ENCODE measurements at places on chromosomes 16 and 17.

GRCh38 chr16:9909072-9909825 lies 273.0 kb downstream of the GRIN2A start:
- no peak for DNase-seq

DNA sequence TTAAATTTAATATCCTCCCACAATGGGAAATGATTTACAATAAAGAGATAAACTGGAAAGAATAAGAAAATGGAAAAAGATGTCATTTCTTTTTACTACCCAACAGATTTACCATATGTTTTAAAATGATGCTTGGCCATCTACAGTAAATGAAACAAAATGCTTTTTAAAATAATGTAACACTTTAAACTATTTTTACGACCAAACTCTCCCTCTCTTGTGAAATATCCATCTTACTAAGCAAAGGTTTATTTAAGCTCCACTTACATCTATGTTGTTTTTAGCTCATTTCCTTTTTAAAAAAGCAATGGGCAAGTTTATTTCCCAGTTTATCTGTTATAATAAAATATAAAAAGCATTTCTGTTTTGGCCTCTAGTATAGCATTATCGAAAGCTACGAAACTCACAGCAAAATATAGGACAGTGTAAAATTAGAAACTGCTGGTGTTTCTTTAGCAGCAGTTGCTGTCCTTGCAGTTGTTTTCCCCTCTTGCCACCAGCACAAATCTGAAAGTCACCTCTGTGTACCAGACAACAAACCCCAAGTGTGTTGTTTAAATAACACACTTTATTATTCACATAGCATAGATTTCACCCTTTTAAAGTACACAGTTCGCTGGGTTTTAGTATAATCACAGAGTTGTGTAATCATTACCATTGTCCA lies 195.1 kb downstream of the CDRT15L2 start:
- DNase-seq: no peak

GRCh38 chr16:50696575-50697420 lies 3.4 kb downstream of the NOD2 start:
- peak; percentile 24 for DNase-seq

DNA sequence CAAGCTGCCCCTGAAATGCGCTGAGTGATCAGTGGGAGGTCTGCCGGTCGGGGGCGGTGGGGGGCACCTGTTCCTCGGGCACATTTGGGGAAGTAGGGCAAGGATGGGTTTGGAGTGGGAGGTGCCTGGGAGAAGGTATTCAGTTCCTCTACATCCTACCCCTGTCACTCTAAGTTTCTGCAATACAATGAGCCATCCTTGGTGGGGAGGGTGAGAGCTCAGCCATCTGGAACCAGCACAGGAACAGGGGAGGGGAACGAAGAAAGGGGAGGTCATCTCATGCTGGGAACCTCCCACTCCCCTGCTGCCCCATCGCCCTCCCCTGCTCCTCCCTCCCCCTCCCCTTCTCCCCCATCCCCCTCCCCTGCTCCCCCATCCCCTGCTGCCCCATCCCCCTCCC lies 4.2 kb downstream of the DPH1 start:
- DNase-seq: no peak

DNA sequence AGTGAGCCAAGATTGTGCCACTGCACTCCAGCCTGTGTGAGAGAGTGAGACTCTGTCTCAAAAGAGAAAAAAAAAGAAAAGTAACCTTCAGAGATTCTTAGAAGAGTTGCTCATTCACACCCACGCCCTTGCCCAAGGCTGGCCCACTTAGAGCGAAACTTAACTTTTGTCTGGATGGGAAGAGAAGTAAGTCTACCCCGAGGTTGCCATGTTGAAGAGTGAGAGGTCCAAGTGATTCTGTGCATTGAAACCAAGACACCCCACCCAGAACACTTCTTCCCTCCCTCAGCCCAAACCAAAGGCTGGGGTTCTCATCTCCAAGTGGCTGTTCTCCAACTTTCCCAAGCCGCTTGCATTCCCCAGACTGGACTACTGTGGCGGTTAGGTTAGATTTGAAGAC lies 2.4 kb upstream of the CISD3 start:
- no peak for DNase-seq

DNA sequence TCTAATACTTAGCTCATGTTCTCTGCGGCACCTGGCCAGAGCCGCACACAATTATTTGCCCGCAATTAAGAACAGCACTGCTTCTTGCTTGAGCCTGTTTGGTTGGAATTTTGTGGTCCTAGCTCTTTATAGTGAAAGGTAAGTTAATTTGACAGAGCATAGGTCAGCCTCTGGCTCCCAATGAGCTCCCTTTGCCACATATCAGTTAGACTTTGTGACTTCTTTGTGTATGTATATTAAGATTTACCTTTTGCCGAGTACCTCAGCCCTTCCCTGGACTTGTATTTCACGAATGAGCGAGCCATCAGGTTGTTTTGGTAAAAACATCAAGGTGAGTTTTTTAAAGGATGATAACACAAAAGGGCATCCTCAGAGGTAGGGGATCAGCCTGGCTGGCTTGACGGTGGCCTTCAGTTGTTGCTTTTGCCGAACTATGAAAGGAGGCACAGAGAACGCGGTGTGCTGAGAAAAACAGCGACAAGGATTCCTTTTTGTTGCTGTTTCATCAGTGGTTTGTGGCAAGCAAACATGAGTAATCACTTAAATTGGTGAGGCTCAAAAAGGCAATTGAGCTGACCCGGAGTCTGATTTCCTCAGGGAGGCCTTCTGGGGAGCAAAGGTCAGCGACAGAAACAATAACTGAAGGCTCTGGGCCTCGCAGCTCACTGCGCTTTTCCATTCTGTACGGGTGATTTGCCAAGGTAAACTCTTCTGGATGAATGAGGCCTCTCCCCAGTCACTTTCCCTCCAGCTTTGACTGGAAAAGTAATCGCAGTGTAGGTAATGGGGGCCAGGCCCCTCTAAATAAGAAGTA lies 163.6 kb downstream of the HS3ST3A1 start:
- no peak for DNase-seq

- no peak for DNase-seq
These were observed 24.7 kb downstream of the HAPSTR1 start for GRCh38 chr16:9116141-9116540.

DNA sequence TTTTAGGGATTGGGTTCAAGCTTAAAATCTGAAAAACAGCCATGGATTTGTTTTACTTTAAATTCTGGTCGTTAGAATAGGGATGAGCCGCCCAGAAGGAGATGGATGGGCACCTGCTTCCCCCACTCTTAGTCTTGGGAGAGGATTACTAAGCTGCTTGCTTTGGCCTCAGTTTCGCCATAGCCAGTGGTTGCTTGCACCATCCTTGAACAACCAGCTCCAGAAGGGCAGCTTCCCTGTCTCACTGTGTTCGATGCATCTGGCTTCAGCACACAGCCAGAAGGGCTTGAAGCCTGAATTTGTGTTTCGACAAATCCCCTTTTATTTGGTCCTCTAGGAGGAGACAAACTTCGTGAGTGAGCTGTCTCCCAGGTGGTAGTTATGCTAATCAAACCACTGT lies 7.1 kb downstream of the CYB5D2 start:
- DNase-seq: no peak

DNA sequence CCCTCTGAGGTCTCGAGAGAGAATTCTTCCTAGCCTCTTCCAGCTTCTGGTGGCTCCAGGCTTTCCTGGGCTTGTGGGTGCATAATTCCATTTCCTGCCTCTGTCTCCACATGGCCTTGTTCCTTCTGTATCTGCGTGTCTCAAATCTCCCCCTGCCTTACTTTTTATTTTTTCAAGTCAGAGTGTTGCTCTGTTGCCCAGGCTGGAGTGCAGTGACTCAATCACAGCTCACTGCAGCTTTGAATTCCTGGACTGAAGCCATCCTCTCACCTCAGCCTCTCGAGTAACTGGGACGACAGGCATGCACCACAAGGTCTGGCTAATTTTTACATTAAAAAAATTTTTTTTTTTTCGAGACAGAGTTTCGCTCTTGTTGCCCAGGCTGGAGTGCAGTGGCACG lies 120.6 kb downstream of the SHISA9 start:
- DNase-seq: no peak

- DNase-seq: no peak
These were observed 482 bp upstream of the SLC16A3 start for GRCh38 chr17:82228278-82228841.

DNA sequence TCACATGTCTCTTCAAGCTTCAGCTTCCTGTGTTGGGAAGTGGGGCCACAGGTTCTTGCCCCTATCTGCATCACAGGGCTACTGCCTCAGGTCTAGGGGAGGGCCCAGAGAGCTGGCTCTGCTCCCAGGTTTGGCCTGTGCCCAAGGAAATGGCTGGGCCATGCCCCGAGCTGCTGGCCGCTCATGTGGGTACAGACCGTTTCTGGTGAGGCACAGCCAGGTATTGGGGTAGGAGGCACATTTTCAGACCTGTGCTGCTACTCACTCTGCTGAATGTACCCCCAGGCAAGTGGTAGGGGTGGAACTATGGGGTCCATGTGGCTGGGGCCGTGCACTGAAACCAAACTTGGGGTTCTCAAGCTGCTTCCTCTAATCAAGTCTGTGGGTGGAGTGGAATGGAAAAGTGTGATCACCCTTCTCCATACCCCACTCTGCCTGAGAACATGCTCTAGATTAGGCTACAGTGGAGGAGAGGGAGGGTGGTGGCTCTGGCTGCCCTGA lies 4.6 kb downstream of the GAS2L2 start:
- no peak for DNase-seq

- no peak for DNase-seq
These were observed 64.2 kb downstream of the RGS9 start for GRCh38 chr17:65201331-65201730.

GRCh38 chr17:29458066-29458465 lies 67.9 kb downstream of the TAOK1 start:
- DNase-seq: no peak

- no peak for DNase-seq
These were observed 1.6 kb upstream of the CD300A start for GRCh38 chr17:74464730-74465377.

DNA sequence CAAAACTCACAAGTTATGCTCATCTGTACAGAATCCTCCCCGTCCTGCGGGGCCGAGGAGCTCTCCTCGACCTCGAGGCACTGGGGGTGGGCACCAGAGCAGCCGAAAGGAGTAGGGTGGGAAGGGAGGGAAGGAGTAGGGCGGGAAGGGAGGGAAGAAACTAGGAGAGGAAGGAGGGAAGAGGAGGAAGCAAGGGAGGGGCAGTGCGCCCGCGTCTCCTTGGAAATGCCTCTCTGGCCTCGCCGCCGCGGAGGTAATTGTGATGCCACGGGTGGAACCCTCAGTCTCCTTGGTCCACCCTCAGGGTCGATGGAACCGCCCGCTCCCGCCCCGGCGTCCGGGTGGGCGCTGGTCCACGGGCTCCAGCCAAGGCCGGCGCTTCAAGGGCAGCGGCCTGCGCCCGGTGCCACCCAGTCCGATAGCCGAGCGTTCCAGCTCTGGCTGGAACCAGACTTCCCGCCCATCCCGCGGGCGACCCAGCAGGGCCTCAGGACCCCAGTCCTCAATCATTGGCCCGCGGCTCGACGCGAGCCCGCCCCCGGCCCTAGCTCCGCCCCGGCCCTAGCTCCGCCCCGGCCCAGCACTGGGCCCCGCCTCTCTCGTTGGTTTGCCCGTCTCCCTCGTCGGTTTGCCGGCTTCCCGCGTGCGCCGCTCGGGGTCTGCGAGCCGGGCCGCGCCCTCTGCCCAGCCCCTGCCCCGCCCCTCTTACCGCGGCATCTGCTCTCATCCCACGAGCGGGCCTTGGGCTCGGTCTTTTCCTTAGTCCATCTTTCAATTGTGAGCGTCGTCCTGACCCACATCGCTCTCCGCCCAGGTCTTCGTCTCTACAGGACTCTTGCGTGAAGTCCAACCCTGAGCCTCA lies 596 bp downstream of the PROCA1 start:
- DNase-seq: peak; percentile 99

DNA sequence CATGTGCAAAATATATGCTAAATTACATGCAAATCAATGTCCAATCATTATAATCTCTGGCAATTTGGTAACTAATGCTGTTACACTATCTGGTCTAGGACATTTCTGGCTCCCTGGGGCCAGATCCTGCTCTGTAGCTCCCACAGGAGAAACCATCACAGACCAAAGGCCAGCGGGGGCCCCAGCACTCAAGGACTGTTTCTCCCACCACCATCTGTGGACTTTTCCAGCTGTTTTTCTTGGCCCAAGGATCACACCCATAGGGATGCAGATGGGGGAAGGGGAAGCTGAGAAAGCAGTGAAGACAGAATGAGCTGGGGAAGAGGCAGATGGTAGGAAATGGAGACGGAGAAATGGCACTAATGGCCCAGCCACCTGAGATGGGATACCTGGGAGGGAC lies at the start of gene HIGD1B:
TSS of gene HIGD1B (plus strand) at position 298 of the 400 bp plus-strand sequence. CDS start 270 bp downstream, outside the sequence.
- no peak for DNase-seq

GRCh38 chr16:69417520-69418199 lies 6.8 kb upstream of the CYB5B start:
- no peak for DNase-seq

All from HTR-8/SVneo (cell line).